CD4-positive, alpha-beta T cell treated with Interleukin-15 for 1 hour (primary cell): ENCODE measurements at places on chromosomes 12 and 14.

- no peak for DNase-seq
Measured at GRCh38 chr12:29818916-29819623, 35.3 kb upstream of the TMTC1 start.

- no peak for DNase-seq
Measured at GRCh38 chr14:53368711-53369201, 215.6 kb upstream of the DDHD1 start.

DNA sequence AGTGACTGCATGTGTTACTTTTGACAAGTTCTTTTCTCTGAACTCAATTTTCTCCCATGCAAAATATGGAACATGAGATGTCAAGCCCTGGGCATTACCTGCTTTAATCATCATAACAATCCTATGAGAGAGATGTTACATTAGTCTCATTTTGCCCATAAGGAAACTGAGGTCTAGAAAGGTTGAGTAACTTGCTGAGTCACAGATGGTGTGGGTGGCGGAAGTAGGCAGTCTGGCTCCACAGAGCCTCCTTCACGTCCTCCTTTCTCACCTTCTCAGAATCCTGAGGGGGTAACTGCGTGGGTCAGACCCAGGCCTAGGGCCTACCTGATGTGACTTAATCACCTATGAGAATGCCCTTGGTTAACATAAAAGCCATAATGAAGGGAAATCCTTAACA, 50.7 kb downstream of the TMTC1 start:
- DNase-seq = no peak

DNA sequence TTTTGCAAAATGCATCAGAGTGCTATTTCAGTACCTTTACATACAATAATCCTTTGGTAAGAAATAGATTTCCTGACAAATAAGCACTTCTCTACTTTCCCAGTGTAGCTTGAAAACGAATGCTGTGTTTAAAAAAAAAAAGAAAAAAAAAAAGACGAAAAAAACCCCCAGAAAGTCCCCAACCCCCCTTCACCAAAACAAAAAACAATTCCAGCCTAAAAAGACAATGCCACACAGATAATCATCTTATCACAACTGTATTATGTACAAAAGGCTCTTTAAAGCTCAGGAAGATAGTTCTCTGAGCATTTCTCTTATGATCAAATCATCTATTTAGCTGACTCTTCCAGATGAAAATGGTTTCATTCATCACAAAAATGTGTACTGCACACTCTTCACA, 1.6 kb downstream of the FERMT2 start:
- DNase-seq = no peak

- no peak for DNase-seq
Measured at GRCh38 chr14:38138473-38139138, 69.1 kb upstream of the SSTR1 start.

DNA sequence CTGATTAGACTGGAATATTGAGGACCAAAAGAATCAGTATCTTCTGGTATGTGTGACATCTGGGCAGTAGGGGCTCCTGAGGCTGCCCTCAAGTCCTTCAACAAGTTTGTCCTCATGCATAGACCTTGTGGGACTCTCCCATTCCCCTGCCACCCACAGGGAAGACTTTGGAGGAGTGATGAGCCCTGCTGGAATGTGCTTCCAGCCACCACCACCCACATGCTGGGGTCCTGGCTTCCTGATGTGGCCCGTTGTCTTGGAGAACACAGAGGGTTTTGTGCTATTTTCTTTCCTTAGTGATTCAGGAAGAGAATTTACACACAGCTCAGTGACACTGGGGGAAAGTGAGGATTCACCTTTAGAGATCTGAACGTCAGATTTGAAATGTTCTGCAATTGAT, 29.2 kb upstream of the SEL1L start:
- no peak for DNase-seq

GRCh38 chr12:1083889-1084262, 92.9 kb downstream of the ERC1 start:
- no peak for DNase-seq

DNA sequence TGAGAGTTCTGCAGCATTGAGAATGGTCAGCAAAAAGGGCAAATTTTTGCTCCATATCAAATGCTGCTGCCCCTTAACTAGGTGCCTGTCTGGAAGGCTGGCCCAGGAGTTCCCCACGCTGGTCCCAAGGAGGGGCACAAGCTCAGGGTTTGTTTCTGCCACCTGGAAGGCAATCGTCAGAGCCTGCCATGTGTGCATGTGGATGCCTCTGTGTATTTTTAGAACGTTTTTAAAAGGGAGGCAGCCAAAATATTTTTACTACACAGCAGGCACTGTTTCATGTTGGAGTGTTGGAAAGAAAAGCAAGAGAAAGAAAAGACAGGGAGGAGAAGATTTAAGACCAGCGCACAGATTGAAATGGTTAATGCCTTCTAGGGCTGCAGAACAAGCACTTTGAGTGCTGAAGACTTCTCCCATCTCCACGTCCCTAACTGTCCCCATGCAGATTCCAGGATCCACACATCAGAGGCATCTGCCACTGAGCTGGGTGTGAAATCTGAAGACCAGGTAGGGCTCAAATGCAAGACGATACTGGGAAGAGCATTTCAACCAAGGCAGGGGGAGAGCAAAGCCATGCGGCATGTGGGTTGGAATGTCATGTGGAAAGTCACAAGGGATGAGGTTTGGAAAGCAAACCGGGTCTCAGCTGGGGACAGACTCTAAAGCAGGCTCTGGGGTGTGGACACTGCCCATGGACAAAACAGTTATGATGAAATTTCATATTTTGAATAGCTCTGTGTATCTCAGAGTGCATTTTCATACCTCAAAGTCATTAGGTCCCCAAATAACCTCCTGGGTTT, 557.2 kb downstream of the BCL11B start:
- DNase-seq = no peak

- no peak for DNase-seq
Measured at GRCh38 chr12:19251481-19252132, 122.1 kb downstream of the PLEKHA5 start.

DNA sequence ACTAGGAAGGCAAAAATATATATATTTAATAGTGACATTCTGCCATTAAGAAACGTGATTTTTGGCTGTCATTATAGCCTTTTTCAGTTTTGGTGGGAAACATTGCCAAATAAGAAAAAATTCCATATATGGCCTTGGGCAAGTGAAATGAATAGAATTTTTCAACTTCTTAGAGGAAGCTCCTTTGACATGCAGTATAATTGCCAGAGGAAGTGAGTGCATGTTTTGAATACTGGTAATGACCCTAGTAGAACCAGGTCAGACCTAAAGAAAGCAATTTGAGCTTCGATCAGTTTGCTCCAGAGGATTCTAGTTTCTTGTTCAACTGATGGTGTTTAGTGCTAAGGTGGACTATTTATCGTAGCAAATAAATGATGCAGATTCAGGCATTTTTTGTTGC, 26.2 kb upstream of the TRIM9 start:
- no peak for DNase-seq

GRCh38 chr14:23183479-23183878, at the start of gene SLC7A8:
Gene SLC7A8, minus strand, starts transcription at chr14:23183660. Its CDS starts 746 bp downstream, at chr14:23182914.
- DNase-seq = no peak

- DNase-seq = no peak
Measured at GRCh38 chr12:130418251-130418650, 80.6 kb downstream of the PIWIL1 start.

DNA sequence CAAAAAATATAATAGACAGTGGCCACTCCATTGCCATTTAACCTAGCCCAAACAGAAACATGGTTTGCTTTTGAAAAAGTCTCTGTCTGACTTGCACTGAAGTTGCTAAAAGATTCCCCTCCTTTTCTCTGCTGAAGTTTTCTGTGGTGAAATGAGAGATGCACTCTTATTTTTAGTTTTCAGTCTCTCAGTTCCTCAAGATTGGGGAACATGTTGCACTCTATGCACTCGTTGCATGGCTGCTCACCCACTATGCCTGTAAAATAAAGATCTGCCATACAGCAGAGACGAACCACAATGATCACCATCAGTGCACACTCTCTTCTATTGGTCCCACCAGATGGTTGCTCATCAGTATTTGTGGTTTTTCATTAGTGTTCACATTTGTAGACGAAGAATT, 13.1 kb upstream of the DAAM1 start:
- no peak for DNase-seq

- DNase-seq = no peak
Measured at GRCh38 chr14:35986219-35986573, 160.1 kb downstream of the BRMS1L start.

- no peak for DNase-seq
Measured at GRCh38 chr14:87522575-87522974, 470.4 kb downstream of the GALC start.

DNA sequence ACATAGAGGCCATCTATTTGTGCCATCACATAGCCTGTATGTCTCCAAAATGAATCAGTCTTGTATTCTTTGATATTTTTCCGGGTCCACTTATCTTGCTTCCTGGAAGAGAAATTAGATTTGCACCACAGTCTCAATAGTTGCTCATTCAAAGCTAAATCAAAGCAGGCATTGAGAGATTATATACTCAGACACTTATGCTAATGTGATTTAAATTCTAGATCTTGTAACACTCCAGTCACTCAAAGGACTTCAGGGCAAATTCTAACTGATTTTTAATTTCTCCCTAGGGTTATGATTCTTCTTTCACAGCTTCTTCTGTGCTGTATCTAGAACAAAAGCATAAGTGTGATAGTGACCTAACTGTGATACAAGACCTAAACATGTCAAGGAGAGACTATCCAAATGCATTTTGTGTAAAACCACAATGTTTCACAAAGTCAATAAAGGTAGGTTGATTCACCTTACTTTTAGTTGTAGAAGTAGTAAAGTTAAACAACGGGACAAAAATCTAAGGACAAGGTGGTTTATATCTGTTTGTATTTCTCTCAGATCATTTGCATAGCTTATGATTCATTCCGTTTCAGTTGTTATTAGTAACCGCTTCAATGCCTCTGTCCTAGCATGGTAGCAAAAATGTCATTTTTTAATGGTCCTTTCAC, 26.8 kb downstream of the PLBD1 start:
- DNase-seq = no peak

- no peak for DNase-seq
Measured at GRCh38 chr12:119592232-119592631, 1.3 kb upstream of the TMEM233 start.

- no peak for DNase-seq
Measured at GRCh38 chr12:27367078-27367477, 34.4 kb downstream of the BMAL2 start.

- DNase-seq = peak; percentile 44
Measured at GRCh38 chr14:49019467-49020115, 566.6 kb downstream of the RPS29 start.

DNA sequence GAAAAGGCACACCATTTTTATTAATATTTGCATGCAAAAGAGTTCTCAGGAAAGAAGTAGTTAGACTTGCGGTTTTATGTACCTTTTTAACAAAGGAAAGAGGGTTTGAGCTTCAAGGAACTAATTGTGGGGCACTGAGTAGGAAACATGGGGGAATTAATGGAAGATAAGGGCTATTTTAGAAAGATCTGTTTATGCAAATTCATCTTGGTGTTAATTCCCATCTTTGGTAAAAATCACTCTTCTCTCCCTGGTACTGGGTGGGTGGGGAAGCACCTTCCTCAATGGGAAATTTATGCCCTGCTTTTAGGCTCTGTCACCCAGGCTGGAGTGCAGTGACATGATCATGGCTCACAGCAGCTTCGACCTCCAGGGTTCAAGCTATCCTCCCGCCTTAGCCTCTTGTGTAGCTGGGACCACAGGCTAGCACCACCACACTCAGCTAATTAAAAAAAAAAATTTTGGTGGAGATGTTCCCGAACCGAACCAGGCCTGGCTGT, 30.1 kb upstream of the RESF1 start:
- no peak for DNase-seq

- no peak for DNase-seq
Measured at GRCh38 chr12:14167005-14167628, 185.7 kb upstream of the GRIN2B start.

DNA sequence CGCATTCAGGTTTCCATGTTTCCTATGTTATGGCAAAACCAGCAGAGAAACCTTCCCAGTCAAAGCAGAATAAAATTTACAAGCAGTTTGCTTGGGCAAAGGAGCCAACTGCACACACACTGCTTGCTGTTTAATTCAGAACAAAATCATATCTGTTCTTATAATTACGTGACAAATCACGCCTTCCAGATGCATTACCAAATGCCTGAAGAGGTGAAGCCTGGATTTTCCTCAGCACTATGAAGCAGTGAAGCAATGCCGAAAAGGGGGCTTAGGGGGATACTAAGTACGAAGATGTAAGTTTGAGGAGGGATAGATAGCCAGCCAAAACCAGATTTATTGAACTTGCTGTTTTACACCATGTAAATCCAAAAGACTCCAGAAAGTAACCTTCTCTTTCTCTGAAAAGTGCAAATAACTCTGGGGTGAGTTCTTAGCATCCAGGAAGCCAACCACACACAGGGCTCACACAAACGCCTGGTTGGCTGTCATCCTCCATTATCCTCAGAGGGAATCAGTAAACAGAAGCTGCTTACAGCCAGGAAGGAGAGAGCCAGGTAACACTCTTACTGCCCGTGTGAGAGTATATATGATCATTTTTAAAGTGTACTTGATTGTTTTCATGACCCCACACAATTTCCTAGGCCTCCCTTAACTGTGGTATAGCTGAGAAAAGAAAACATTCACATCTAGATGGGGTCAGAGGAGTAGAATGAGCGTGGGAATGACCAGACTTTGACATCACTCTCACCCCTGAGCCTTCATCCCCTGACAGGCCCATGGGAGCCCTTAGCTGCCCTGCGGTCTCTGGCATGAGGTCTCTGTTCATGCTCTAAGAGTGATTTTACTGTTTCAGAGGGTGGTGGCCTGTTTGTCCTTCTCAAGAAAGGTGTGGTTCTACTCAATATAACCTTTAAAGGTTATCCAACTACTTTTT, 442.5 kb downstream of the EGLN3 start:
- no peak for DNase-seq

DNA sequence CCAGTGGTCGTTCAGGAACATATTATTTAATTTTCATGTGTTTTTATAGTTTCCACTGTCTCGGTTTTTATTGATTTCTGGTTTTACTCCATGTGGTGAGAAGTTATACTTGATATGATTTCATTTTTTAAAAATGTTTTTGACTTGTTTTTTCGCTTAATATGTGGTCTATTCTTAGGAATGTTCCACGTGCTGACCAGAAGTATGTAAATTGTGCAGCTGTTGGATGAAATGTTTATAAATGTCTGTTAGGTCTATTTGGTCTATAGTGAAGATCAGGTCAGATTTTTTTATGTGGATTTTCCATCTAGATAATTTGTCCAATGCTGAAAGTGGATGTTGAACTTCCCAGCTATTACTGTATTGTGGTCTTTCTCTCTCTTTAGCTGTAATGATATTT, 433.8 kb upstream of the MIS18BP1 start:
- DNase-seq = no peak

DNA sequence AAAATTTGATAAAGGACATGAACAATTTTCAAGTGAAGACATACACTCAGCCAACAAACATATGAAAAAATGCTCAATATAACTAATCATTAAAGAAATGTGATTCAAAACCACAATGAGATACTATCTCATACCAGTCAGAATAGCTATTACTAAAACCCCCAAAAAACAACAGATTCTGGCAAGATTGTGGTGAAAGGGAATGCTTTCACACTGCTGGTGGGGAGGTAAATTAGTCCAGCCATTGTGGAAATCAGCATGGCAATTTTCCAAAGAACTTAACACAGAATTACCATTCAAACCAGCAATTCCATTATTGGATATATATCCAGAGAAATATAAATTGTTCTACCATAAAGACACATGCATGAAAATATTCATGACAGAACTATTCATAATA, 18.7 kb upstream of the TAS2R14 start:
- DNase-seq = no peak
